ENCODE measurements at places on chromosomes 7 and 10. TPM values are rescaled to one million over a fixed set of nuclear protein-coding genes. Genes with fewer than 3 reads are reported as not detected.

DNA sequence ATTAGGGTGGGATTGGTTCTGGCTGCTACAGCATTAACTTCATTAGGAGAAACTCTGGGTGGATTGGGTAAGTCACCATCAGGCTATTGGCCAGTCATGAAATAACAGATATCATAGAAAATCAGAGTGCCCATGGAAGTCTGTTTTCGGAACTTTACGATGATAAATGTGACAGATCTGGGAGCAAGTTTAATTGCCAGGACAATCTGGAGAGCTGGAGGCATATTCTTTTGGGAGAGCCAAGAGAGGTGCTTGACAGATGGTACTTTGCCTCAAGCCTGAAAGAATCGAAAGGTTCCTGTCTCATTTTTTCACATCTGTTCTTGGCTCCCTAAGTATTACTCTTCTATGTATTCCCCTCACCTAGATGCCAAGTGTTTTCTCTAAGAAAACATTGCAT is 369.9 kb downstream of the CNTNAP2 start:
- DNase-seq = no peak

DNA sequence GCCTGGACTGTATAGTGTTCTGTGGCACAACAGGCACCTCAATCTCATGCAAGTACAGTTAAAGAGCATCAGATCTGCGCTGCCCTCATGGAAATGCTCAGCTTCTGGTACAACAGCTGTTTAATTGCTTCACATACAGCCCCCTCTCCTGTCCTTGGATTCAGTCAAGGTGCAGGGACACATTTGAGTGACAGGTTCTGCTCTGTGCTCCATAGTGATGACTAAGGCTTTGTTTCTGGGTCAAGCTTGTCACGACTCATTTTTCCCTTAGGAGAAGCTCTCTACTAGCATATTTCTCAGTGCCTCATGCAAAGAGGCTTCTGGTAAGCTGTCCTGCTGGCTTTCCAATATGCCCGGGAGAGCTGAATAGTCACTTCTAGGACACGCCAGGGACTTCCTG is 26.8 kb upstream of the MYO3A start:
- DNase-seq = no peak

GRCh38 chr7:3426064-3426463 is 125.0 kb downstream of the SDK1 start:
- no peak for DNase-seq

Gene CLDN3
- not detected for total RNA-seq

Gene MACROH2A2
- 8.5 TPM for total RNA-seq

Gene RBM48
- total RNA-seq = 16.4 TPM

Gene ITGB8
- total RNA-seq = 9.5 TPM

Data from thoracic aorta (tissue), 2 donors.